CD4-positive, alpha-beta T cell treated with Interleukin-1 beta for 1 hour (primary cell): ENCODE measurements at places on chromosomes 2 and 18.

DNA sequence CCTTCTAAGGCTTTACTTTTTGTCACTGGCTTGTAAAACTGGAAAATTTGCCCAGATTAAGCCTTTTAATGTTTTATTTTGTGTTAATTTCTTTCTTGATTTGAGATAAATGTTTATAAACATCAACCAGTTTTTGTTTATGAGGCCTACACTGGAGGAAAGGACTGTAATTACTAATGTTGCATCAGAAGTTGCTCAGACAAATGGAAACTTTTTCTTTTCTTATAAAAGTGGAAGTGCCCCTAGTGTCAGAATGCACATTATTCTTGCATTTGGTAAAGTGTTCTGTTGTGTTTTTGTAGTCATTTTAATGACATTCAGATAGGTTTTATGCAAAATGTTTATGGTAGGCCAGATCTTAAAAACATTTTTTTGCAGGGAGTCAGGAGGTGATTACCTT is 25.3 kb downstream of the LCLAT1 start:
- DNase-seq = no peak

DNA sequence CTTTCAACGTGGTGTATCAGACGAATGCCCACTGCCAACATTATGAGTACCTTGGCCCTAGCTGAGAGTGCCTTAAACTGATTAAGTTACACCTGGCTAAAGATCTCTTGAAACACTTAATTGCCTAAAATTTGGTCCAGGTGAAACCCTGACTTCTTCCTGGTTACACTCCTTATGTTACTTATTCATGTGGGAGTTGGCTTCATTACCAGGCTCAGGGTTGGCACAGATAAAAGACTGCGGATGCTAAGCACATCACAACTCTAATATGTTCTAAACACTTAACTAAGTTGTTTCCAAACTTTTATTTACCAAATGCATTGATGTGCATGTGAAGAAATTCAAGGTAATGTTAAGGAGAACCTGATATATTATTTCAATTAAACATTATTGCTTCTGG is 298.9 kb downstream of the TCF4 start:
- DNase-seq = no peak

DNA sequence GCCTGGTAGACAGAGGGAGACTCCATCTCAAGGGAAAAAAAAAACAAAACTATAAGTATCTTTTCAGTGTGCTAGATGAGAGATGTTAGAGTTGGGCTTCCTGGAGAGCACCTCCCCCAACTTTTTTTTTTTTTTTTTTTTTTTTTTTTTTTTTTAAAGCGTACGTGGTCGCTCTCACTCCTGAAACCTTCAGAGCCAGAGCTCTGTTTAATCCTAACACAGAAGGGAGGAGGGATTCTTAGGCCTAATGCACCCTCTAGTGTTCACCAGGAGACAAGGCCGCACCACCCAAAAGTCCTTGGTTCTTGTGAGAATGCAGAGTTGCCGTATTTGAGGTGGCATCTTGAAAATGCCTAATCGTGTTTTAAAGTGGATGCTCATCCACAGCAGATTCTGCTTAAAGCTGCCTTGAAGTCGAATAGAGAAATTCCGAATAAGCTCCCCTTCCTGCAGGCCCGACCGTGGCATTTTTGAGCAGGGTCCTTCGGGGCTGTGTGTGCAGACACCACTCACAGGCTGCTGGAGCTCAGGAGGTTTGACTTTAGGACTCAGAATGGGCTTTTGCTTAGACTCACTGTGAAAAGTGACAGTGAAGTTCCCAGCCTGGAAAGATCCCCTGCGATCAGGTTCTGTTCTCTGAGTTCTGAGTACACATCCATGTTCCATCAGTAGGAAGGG is 252.6 kb downstream of the AGAP1 start:
- DNase-seq = peak; percentile 17

GRCh38 chr2:219296631-219297391 is 12.4 kb downstream of the PTPRN start:
- no peak for DNase-seq

- DNase-seq = no peak
Measured at GRCh38 chr18:35876243-35876642, 96.2 kb upstream of the RMP24 start.

GRCh38 chr2:136651456-136652010 is 113.8 kb upstream of the THSD7B start:
- no peak for DNase-seq

DNA sequence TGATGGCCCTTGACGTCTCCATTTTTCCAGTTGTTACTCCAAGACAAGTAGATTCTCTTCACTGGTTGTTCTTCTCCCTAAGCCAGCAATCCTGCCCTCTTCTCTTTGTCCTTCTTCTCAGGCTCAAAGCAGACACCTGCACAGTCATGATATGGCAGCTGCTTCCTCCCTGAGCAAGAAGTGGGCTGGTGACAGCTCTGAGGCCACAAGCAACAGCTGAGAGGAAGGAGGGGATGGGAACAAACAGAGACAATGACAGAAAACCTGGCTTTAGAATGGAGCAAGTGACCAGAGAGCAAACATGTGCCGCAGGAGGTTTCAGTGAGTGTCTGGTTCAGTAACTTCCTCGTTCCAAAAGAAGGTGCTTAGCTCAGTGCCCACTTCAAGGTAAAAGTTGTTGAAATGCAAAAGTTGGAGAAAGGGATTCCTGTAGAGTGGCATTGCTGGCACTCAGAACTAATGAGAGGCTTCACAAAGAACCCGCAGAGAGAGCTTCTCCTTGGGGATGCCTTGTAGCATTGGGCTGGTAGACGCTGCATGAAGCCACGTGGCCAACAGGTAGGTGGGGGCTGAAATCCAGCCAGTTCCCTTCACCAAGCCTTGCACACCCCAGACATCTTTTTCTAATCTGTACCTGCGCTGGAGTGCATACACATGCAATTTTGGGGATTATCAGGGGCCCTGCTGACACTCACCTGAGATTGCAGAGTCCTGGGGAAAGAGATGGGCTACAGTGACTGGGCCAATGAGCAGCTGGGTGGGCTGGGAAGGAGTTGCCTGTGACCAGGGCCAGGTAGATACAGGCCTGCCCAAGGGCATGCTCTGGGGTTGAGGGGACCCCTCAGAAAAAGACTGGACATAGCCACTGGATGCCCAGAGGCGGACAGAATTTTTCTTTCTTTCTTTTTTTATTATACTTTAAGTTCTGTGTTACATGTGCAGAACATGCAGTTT is 153.3 kb upstream of the RAB12 start:
- DNase-seq = no peak

DNA sequence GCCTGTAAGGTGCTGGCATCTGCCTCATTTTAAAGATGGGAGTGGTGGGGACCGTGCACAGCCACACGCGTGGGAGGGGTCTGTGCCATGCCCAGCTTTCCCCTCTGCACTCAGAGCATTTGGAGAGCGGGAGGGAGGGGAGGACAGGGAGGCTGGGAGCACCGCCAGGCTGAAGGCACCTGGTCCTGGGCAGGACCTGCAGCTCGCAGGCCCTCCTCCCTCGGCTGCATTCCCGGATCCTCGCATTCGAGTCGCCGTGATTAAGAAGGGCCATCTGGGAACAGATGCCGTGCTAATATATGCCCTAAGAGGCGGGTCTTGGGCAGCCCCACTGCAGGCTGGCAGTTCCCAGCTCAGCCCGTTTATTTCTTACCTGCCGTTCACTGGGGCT is 84.0 kb downstream of the PTGR3 start:
- DNase-seq = no peak

DNA sequence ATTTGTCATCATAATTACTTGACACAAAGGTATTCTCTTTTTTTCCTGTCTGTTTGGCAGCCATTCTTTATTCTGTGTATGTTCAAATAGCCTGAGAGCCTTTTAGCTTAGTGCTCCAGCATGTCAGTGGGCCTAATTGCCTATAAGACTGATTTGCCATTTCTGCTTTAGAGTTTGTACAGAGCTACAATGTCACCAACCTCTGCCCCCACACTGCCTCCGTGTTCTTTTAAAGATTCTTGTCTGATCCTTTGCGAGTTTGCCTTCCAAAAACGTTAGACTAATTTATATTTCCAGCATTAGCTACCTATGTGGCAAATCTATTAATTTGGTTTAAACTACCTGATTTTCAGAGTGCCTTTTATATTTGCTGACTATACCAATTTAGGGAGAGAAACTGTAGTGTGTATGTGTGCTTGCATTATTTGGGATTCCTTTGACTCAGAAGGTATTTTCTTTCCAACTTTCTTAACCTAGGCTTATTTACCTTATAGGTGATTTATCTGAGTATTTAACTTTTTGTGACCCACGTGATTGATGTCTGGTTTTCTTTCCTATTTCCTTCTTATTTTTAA is 70.8 kb downstream of the FAM117B start:
- DNase-seq = no peak

GRCh38 chr2:112910219-112910618 is 746 bp upstream of the IL37 start:
- no peak for DNase-seq

- DNase-seq = peak; percentile 1
Measured at GRCh38 chr18:68840554-68841263, 42.8 kb downstream of the CCDC102B start.

GRCh38 chr2:152175012-152175367 is 573 bp downstream of the STAM2 start:
- DNase-seq = no peak

DNA sequence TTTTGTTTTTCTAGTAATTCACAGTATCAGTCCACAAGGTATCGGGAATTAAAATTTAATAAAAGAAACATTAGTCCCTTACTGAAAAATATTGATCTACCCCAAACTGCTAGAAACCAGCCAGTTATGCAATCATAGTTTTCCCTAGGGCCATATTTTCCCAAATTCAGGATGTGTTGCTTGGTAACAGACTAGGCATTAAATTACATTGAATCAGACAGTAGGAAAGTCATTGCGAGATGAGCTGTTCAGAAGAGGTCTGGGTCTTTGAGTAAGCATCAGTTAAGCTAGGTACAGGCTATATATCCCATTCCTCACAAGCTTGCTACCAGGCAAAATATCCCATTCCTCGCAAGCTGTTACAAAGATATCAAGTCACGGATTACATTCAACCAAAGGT is 123.0 kb upstream of the CCDC150 start:
- DNase-seq = no peak

GRCh38 chr18:395456-396250 is 104.8 kb downstream of the COLEC12 start:
- no peak for DNase-seq

DNA sequence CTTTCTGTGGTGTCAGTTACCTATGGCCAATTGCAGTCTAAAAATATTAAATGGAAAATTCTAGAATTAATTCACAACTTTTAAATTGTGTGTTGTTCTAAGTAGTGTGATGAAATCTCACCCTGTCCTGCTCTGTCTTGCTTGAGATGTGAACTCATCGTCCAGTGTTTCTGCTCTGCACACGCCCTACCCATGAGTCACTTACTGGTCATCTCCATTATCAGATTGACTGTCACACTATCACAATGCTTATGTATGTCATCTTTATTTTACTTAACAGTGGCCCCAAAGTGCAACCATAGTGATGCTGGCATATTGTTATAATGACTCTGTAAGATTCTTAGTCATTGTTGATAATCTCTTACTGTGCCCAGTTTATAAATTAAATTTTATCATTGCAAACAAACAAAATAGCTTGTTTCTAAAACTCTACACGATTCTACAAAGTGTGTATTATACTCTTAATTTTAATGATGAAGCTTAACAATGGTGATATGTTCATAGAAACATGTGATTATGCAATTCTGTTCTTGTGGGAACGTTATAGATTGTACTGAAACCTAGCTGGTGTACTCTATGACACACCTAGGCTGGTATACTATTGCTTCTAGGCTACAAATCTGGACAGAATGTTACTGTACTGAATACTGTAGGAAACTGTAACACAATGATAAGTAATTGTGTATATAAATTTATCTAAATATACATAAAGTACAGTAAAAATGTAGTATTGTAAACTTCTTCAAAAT is 1086.8 kb upstream of the PIK3C3 start:
- no peak for DNase-seq

GRCh38 chr2:128663371-128664050 is 344.8 kb upstream of the HS6ST1 start:
- DNase-seq = no peak

GRCh38 chr18:25278394-25278793 is 73.6 kb downstream of the ZNF521 start:
- DNase-seq = no peak

GRCh38 chr2:215216806-215217205 is 78.4 kb upstream of the ABCA12 start:
- DNase-seq = no peak

DNA sequence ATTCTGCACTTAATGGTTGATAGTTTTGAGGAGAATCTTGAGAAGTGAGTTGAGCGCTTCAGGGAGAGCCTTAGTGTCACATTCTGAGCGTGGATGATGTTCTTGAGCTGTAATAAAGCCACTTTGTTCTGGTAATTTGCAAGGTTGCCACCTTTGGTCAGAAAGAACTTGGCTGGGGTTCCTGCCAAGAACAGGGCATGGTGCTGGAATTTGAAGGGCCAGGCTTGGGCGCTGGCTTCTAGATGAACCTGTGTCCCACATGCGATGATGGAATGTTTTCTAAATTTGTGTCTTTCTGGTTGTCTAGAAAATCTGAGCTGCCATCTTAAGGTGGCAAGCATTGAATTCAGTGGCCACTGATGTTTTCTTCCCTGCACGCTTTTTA is 124.1 kb upstream of the EML6 start:
- no peak for DNase-seq
